ENCODE measurements at places on chromosomes 5 and 9. TPM values are rescaled to one million over a fixed set of nuclear protein-coding genes. Genes with fewer than 3 reads are reported as not detected.

- no peaks in the 10 kb centered on the region for H3K27me3 ChIP-seq
- no peak for DNase-seq
- H3K4me3 ChIP-seq: no peak overlapping the region
Observed at GRCh38 chr9:69376651-69377050, 51.6 kb downstream of the ENTREP1 start.

DNA sequence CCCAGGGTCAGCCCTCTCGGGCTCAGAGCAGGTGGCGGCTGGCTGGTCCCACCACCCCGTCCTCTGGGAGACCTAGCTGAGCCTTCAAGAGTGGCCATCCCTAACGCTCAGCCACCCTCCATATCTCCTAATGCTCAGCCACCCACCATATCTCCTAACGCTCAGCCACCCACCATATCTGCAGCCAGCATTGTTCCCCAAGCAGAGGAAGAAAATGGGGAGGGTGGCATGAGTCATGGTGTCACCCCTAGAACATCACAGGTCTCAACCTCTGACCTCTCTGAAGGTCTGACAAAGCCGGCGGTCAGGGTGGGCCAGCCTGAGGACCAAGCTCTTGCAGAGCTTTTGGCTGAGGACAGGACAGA lies 14.7 kb downstream of the LHX3 start:
- H3K4me1 ChIP-seq: no peaks in the 10 kb centered on the region
- H3K36me3 ChIP-seq: no peaks in the 10 kb centered on the region
- peaks cover 11% of the 10 kb centered on the region for H3K27me3 ChIP-seq
- no peak overlapping the region for H3K4me3 ChIP-seq

TRAF1 gene
- total RNA-seq: 316 TPM

- no peaks in the 10 kb centered on the region for H3K36me3 ChIP-seq
- no peaks in the 10 kb centered on the region for H3K4me1 ChIP-seq
- no peaks in the 10 kb centered on the region for H3K27me3 ChIP-seq
- H3K4me3 ChIP-seq: no peak overlapping the region
Observed at GRCh38 chr9:74277532-74277931, 219.6 kb upstream of the RORB start.

DNA sequence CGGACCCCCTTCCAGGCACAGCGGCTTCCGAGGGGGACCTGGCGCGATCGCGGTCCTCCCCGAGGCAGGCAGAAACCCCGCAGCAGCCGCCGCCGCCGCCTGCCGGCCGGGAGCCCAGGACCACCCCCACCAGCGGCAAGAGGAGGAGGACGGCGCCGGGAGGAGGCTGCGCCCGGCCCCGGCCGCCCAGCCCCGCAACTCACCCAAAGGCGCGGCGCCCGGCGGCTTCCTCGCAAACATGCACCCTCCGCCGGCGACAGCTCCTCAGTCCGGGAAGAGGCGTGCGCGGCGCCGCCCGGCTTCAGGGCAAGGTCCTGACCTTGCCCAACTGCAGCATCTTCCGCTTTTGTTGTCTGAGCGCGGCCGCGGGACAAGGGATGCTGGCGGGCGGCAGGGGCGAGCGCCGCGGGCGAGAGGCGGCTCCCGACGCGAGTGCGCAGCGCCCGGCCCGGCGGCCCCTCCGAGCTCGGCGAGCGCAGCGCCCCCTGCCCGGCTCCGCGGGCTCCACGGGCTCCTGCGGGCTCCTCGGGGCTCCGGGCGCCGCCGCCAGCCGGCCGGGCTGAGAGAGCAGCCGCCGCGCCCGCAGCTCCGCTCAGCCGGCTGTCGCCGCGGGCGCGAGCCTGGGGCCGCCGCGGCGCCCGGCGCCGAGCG lies 507 bp downstream of the CTNND2 start:
- H3K27ac ChIP-seq: no peak overlapping the region
- no peaks in the 10 kb centered on the region for H3K36me3 ChIP-seq
- no peak overlapping the region for H3K4me3 ChIP-seq
- DNase-seq: no peak
- no peaks in the 10 kb centered on the region for H3K4me1 ChIP-seq

DNA sequence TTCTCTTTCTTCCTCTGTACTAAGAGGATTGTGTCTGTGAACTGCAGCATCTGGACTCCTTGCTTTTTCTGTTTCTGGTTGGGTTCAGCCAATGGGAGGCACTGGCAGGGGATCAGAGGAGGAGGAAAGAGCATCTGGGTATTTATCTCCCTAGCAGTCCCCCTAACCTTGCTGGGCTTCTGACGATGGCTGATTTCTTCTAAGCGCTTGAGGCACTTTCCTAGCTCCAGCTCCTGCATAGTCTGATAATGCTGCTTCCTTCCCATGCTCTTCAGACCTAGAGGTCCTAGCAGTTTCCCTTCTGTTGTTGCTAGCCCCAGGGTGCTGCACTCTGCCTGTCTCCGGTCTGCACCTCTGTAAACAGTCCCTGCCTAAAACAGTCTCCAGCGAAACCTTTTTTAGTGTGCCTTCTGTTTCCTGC lies 225.1 kb downstream of the PDZD2 start:
- H3K4me1 ChIP-seq: peaks cover 16% of the 10 kb centered on the region
- H3K27me3 ChIP-seq: no peaks in the 10 kb centered on the region
- H3K36me3 ChIP-seq: no peaks in the 10 kb centered on the region
- H3K4me3 ChIP-seq: no peak overlapping the region
- DNase-seq: no peak

DNA sequence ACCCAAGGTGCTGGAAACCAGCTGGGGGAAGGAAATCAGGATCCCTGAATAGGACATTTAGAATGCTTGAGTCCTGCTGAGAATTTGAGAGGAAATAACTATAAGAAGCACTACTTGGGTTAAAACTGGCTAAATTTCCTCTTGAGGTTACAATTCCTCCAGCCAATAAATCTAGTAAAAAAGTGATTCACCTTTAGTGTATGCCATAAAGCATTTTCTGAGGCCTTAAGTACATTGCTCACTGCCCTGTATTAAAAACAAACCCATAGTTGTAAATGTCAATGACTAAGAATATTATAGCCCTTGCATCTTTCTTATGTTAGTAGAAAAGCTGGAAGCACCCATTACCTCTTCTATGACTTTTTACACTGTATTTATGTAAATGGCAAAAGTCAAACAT lies 634.7 kb upstream of the ARRDC3 start:
- H3K4me3 ChIP-seq: no peak overlapping the region
- no peak overlapping the region for H3K27ac ChIP-seq
- DNase-seq: no peak
- no peaks in the 10 kb centered on the region for H3K4me1 ChIP-seq
- no peaks in the 10 kb centered on the region for H3K36me3 ChIP-seq

SLC23A1 gene
- 0.33 TPM for total RNA-seq

GRCh38 chr9:110615498-110615897 lies 36.0 kb upstream of the SVEP1 start:
- no peaks in the 10 kb centered on the region for H3K4me1 ChIP-seq
- no peaks in the 10 kb centered on the region for H3K36me3 ChIP-seq
- DNase-seq: no peak
- H3K4me3 ChIP-seq: no peak overlapping the region
- no peaks in the 10 kb centered on the region for H3K27me3 ChIP-seq

SEMA6A gene
- total RNA-seq: not detected

GPRIN1 gene
- 2.3 TPM for total RNA-seq

GRCh38 chr9:113988385-113989016 lies 89.6 kb downstream of the AMBP start:
- H3K4me3 ChIP-seq: no peak overlapping the region
- H3K27ac ChIP-seq: no peak overlapping the region
- no peak for DNase-seq
- no peaks in the 10 kb centered on the region for H3K36me3 ChIP-seq
